ENCODE measurements at places on chromosomes 13 and 19.

DNA sequence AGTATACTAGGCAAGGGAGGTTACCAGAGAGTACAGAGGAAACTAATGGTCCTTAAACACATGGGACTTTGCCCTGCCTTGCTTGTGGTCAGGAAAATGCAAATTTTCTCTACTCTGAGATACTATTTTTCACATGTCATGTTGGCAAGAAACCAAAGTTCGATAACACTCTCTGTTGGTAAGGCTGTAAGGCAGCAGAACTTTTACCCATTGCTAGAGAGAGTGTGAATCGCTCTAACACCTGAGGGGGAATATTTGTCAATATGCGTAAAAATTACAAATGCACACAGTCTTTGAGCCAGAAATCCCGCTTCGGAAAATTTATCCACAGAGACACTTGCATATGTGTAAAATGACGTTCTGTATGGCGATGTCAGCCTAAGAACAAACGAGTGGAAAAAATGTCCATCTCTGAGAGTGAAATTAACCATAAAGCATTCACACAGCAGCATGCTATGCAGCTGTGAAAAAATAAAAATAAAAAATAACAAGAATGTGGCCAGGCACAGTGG lies 9.5 kb upstream of the RFX1 start:
- no peak for DNase-seq

DNA sequence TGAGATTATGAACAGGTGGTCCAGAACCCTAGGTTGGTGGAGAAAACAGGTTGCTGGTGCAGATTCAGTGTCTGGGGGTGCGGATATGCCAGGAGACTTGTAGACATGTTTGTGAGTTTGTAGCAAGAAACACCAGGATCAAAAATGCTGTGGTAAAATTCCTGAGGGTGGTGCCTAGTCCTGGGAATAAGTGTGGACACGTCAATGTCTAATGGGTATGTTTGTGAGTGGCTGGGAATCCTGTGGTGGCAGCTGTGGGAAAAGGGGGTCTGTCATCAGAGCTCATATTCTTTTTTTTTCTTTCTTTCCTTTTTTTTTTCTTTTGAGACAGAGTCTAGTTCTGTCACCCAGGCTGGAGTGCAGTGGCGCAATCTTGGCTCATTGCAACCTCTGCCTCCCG lies 7.2 kb downstream of the ZNF708 start:
- DNase-seq: no peak

DNA sequence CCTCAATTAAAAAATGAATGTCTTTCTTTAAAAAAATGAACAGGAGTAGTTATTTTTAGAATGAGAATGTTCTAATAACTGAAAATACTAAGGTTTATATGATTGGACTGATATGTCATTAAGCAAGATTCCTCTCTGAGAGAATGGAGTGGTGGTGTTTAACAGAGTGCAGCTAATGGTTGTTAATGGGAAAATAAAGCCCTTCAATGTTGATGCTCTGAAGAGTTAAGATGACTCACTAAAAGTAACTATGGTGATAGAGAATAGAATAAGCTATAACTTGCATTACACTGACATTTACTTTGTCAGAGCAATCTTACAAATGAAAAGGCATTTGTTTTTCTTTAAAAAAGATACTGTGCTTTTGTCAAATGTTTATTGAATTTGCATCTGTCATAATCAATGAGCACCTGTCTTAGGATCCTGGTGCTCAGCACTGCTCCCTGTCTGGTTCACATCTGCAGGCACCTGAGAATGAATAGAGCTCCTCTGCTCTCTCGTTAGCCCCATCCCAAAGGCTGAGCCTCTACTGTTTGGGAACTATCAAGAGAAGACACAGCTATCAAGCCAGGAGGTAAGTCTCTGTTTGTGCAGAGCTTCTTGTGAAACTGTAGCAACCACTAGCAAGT lies 15.1 kb downstream of the PABPC3 start:
- no peak for DNase-seq

DNA sequence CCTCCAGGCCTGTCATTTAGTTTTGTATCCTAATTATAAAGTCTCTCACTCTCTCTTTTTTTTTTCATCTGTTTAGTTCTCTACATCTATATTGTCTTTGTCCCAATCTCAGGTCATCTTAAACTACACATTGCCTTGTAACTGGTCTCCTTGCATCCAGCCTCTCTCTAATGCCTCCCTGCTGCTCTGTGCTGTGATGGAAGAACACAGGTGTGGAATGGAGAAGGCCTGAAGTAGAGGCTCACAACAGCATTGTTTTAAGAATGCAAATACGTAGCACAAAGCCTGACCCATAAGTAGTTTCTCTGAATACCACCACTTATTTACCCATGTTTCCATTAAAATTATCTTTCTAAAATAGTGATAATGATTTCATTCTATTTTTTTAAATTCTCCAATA lies 108.8 kb upstream of the FRY start:
- DNase-seq: no peak

DNA sequence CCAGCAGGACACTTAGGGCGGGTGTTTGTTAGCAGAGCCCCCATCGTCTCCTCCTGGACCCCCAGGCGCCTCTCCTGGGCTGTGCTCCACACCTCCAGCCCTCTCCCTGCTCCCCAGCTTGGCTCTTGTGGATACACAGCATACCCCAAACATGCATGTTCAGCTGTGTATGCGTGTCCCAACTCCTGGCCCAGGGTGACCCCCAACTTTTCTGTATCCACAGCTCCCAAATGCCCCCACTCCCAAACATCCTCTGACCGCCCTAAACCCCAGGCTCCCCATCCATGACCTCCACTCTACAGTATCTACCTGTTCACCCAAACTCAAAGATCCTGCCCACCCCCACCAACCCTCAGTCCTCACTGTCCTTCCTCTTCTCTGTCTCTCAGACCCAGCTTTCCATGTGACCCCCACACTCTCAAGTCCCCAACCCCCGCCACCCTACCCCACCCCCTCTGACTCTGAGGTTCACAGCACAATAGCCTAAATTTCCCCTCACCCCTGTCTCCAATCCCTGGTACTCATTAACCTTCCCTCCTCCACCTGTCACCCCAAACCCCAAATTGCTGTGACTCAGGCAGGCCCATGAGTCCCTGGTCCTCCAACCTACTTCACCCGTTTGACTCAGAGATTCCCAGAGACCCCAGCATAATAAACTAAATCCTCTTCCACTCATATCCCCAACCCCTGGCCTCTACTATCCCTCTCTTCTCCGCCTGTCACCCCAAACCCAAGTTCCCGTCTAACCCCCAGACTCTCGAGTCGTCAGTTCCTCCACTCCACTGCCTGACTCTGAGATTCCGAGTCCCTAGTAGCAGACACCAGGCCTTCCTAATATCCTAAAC lies 968 bp downstream of the UBE2M start:
- DNase-seq: peak; percentile 12

- DNase-seq: no peak
Measured at GRCh38 chr19:41705393-41706174, 2.8 kb upstream of the CEACAM5 start.

DNA sequence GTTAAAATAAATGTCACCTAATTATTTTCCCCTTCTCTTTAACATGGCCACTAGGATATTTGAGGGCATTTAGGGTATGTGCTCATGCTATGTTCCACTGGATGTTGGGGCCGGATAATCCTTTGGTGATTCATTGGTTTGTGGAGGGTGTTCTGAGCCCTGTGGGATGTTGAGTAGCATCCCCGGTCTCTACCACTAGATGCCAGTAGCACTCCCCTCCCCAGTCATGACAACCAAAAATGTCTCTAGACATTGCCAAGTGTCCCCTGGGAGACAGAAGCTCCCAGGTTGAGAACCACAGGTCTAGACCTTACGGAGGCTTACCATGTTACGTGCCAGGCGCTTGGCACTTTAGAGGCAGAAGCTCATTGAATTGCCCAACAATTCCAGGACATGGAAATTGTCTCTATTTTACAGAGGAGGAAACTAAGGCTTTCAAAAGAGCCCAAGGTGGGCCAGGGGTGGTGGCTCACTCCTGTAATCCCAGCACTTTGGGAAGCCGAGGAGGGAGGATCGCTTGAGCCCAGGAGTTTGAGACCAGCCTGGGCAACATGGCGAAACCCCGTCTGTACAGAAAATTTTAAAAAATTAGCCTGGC lies 14.1 kb downstream of the SHANK1 start:
- DNase-seq: no peak

DNA sequence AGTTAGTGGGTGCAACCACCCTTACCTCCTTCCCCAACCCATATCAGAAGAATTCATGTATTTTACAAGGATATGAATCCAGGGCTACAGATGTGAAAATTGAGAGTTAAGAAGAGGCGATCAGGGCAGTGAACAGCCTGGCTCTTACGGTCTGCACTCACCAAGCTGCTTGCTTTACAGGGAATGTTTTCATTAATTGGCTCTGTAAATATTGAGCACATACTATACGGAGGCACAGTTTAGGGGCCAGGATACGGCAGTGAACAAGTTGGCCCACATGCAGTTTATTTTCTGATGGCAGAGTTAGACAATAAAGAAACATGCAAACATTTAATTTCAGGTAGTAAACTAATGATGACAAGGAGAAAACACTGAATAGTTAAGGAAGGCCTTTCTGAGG lies 6.4 kb downstream of the POLR1D start:
- no peak for DNase-seq

DNA sequence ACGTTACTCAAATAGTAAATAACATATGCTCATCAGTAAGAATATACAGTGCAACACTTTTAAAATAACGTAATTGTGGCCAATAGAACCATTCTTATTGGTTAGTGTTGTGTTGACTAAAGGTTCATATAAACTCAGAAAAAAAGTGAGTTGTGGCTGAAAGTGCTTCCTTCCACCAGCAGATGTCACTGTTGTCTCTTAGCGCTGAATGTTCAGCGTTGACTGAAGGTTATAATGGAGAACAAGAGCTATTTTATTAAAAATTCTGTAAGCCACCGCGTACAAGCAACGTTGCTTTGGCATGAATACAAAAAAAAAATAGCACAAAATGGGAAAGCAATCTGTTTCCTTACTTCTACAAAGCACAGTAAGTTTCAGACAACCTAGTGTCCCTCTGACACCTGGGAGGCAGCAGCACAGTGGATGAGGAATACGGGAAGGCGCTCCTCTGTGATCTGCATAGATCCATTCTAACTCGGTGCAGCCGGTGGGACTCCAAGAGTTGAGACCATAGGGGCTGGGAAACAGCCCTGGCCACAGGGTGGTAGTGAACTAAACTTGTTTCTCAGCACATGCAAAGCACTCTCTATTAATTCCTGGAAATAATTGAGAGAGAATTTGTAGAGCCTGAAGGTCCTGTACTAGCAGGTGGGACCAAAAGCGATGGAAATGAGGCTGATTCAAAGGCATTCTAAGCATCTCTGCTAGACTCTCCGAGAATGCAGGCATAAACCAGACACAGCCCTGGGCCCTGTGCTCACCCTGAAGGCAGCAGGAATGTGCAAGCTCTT lies 23.9 kb upstream of the OXGR1 start:
- DNase-seq: peak; percentile 15

DNA sequence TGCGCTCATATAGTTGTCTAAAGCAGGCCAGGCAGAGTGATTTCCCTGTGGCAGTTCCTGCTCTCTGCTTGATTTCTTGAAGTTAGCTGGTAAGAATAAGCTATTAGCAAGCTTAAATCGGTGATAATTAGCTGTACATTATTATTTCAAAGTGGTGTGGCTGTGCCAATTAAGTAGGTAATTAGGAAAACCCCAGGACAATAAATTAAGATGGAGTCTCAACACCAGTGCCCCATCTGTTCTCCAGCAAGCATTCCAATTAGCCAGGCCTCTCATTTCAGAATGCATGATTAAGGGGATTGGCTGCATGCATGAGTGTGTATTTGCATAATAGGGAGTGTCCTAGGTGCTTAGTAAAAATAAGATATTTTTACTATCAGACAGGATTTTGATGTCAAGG lies 342.3 kb downstream of the GPC5 start:
- no peak for DNase-seq

DNA sequence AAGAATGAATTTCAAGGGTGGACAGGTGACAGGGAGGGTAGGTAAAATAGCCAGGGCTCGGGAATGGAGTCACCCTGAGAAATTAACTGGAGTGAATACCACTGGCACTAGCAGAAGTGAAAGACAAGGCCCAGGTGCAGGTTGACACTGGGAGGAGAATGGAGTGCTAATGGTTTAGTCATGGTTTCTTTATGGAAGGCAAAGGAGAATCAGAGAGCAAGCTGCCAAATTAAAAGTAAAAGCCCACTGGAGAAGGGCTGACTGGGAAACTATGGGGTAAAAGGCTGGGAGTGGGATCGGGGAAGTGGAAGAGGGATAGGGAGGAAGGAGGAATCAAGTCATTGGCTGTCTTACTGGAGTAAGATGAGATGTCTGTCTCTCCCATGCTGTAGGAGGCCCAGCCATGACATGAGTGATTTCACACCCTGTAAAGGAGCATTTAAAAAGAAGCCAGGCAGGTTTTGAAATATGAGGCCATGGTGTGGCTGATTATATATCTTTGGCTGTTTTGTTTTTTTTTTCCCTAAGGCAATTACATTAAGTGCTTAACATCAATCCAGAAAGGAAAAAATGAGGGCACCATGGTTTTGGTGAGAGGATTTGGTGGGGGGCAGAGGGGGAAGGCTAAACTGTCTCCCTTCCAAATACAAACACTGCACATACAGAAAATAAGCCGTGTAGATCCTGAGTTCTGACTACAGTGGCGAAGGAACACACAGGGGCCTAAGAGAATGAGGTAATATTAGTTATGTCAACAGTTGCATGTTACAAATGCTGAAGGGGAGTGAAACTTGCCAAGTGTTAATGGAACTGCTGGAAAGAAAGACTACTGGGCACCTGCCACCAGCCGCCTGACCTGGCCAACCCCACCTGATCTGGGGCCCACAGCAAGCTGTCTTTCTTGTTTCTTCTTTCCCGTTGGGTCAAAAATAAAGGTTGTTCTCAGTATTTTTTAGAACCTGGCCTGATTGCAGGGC lies 183.5 kb upstream of the TSC22D1 start:
- DNase-seq: no peak

- DNase-seq: no peak
Measured at GRCh38 chr19:10712045-10712444, 5.8 kb upstream of the DNM2 start.

DNA sequence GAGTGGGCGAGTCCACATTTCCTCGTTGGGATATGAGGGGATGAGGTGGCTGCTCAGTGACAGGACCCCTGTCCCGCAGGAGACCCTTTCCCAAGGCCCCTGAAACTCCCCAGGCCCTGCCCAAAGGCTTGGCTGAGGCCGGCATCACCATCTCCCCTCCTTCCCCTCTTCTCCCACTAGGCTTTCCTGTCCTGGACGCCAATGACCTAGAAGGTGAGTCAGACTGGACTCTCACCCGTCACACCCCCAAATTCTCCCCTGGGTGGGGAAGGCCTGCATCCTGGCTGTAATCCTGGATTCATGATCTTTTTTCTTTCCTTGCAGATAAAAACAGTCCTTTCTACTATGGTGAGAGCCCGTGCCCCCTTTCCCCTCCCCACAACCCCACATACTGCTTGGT lies 5.3 kb downstream of the FXYD3 start:
- DNase-seq: no peak

- DNase-seq: no peak
Measured at GRCh38 chr13:77034881-77035280, 7.9 kb upstream of the FBXL3 start.

DNA sequence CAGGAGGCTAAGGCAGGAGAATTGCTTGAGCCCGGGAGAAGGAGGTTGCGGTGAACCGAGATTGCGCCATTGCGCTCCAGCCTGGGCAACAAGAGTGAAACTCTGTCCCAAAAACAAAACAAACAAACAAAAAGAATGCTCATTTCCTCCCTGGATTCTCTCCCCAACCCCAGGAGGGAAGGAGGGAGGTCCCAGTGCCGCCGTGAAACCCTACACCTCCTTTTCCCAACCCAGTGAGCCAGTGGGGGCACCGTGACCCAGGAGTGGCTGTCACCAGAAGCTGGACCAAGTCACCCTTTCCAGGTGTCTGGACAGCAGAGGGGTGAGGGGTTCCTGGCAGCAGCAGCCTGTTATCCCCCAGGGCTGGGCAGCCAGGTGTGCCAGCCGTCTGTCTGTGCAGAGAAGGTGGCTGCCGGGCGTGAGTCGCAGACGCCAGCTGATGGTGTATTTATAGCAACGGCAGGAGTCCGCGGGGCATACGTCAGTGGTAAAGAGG lies 23.5 kb downstream of the NFIC start:
- DNase-seq: no peak

Data from memory B cell (primary cell).